ENCODE measurements at places on chromosomes 4 and X.

DNA sequence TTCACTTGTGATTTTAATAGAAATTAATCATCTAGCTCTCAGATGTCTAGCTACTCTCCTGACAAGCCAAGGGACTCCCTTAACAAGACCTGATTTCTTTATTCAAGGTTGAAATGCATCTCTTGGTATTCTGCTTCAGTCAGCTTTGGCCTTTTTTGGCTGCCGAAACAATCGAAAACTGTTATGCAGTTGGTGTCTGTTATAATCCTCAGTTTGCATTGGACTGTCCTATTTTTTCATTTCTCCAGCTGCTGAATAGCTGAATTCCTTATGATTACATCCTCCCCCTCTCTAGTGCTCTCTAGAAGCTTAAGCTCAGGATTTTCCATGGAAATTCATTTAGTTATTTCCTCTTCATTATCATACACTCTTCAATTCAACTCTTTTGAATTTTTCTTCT lies 177.2 kb downstream of the TRIML1 start:
- no peak for DNase-seq

- peak; percentile 52 for DNase-seq
Measured at GRCh38 chr4:183430317-183430993, 14.0 kb upstream of the CDKN2AIP start.

- no peak for DNase-seq
Measured at GRCh38 chrX:69705818-69706217, 89.9 kb downstream of the EDA start.

GRCh38 chrX:129686422-129686948 lies 31.7 kb upstream of the APLN start:
- peak; percentile 79 for DNase-seq

GRCh38 chrX:47285836-47286320 lies 53.1 kb downstream of the USP11 start:
- no peak for DNase-seq

DNA sequence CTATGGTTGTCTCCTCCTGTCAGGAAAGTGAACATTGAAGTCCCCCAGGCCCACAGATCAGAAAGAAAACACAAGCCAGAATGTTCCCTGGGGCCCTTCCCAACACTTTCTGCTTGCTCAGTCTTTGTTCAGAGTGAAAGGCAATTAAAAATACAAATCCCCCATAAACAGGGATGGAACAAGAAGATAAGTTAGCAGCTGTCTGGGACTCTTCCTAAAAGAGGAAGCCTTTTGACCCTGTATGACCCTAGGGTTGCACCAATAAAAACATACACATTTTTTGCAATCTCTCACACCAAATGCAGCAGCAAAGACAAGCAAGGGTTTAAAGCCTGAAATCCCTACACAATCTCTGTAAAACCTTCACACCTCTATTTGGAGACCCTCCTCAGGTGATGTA lies 22.6 kb downstream of the IRF2 start:
- no peak for DNase-seq

GRCh38 chr4:110742143-110742542 lies 119.3 kb upstream of the PITX2 start:
- no peak for DNase-seq

DNA sequence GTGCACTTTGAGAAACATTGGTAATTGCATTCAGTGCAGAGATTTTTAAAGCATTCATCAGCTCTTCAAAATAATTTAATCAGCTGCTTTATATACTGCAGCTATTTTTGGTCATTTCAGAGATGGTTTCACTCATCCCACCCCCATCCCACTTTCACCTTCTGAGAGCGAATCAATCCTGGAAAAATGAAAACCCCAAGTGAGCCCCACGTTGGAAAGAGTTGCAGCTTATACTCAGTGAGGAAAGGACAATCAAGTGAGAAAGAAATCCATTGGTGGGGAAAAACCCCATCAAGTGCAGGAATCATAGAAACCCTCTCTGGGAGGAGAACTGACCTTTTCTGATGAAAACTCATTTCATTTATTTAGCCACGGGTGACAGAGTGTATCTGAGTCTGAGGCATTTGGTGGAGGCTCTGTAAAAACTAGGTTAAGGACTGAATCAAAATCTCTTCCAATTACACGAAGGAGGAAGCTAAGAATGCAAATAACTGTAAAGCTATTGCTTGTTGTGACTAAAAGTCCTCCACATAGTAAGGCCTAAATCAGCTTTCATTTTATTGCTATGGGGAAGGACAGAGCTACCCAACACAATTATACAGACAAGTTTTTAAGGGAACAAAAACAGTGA lies 240.4 kb upstream of the PGRMC2 start:
- DNase-seq, result no peak

- DNase-seq, result no peak
Measured at GRCh38 chr4:106245176-106245575, 70.8 kb downstream of the TBCK start.

GRCh38 chrX:154013614-154014360 lies 5.9 kb downstream of the IRAK1 start:
- DNase-seq, result no peak

DNA sequence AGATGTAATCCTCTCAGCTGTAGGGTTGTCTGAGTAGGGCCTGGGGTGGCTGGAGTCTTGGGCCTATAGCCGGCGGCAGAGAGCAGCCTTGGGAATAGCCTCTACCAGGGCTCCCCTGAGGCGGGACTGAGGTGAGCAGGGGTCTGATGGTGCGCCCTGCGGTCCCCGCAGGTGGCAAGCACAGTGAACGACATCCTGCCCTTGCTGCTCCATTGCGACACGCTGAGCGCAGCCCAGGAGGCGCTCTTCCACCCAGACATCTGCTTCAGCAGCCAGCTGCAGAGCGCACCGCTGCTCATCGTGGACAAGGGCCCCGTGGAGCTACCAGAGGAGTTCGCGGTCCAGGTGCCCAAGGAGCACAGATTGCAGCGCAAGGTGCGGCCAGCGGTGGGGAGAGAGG lies 317.0 kb downstream of the ADGRL3 start:
- no peak for DNase-seq

- no peak for DNase-seq
Measured at GRCh38 chr4:150006197-150006596, 72.0 kb upstream of the DCLK2 start.

- no peak for DNase-seq
Measured at GRCh38 chr4:140705625-140706275, 50.4 kb downstream of the TBC1D9 start.

GRCh38 chr4:164935363-164935762 lies 42.1 kb downstream of the TRIM61 start:
- DNase-seq, result no peak

DNA sequence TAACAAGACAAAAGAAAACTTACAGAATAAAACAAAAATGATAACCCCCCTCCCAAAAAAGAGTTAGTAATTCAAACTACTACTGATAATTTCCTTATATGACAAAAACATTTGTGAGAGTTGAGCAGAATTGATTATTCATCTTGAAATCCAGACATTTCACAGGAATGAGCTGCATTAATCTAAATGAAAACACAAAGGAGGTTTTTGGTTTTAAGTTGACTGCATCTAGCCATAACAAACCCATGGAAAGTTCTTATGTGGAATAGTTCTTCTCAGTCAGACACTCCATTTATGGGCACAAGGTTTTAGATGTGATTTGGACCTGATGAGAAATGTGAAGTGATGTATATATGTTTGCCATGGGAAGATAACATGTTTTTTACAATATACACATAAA lies 95.4 kb downstream of the VCX2 start:
- no peak for DNase-seq

DNA sequence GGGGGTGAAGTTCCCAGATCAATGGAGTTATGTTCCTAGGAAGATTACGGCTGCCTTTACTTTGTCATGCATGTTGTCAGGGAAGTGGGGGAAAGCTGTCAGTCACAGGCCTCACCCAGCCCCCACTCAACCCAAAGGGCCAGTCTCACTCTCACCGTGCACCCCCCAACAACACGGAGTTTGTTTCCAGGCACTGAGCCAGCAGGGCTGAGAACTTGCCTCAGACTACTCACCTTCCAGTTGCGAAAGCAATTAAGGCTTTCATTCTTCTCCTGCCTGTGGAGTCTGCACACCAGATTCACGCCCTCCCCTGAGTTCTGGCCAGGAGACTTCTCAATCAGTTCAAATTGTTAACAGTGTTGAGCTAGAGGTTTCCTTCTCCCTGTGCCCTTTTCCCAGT lies 114.3 kb downstream of the SH3BGRL start:
- no peak for DNase-seq

GRCh38 chr4:34158878-34159277 lies 2085.4 kb downstream of the ARAP2 start:
- DNase-seq, result no peak

GRCh38 chr4:26073886-26074560 lies 160.0 kb downstream of the SMIM20 start:
- DNase-seq, result no peak

DNA sequence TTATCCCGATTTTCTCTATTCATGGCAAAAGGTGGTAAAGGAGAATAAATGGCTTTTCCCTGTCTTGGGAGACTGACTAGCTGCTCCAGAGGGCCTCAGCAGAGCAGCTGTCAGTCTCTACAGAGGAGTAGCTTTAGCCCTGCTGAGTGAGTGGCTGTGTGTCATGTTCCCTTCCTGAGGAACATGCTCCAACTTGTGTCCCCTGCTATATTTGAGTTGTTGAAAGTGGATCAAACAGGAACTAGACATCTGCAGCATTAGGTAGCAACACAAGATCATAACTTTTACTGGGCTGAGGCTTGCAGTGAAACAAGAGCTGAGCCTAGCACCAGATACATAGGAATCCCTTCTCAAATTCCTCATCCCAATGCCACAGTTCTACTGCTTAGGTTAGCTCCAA lies 26.7 kb upstream of the PLAC1 start:
- no peak for DNase-seq

DNA sequence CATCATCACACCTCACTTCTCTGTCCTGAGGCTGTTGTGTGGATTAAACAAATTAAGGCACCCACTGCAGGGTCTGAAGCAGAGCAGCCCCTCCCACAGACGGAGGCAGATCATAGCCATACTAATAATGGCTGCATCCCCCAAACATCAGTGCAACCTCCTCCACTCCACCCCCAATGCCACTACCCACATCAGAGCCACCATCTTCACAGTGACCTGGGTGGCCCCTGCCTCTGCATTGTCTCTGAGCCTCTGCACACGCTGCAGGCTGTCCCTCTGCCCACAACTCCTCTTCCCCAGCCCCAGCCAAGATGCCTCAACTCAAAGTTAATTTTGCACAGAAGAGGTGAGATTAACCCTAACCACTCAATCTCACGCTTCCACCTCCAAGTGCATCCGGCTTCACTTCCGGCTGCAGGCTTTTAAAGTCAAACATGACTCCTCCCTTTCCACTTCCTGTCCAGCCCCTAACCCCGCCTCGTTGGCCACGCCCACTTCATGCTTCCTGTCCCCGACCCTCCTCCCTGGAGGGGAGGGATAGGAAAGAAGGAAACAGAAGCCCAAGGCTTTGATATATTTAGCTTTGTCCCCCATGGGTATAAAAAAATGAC lies 22.7 kb downstream of the JAKMIP1 start:
- DNase-seq, result no peak

- DNase-seq, result no peak
Measured at GRCh38 chr4:11049001-11049400, 364.4 kb upstream of the CLNK start.

- DNase-seq, result no peak
Measured at GRCh38 chrX:16658284-16658683, 8.3 kb downstream of the S100G start.

DNA sequence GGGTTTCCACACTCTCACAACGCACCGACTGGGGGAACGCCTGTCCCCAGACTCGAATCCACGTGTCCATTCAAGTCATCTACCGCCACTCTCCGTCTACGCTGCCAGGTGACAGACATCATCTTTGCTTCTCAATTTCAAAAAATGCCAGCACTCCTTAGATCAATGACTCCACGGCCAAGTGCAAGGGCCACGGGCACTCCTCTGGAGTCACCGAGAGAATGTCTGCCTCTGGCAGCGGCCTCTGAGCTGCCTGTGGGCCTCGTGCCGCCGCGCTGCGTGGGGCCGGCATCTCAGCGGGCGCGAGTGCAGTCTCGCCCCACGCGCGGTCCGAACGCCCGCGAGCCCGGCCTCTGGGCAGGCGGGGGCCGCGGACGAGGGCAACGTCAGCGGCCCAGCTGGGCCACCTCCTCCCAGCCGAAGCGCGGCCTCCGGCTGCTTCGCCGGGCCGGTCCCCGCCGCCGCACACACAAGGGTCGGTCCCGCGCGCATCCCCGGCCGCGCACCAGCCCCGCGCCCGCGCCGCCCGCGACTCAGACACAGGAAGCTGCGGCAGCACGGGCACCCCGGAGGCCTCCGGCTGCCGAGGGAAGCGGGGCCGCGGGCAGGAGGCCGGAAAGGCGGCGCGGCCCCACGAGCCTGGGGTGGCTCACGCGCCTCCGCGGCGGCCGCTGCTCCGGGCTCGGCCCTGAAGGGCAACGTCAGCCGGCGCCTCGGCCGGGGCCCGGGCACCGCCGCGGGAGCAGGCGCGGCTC lies 450 bp downstream of the ACSL1 start:
- DNase-seq, result no peak

DNA sequence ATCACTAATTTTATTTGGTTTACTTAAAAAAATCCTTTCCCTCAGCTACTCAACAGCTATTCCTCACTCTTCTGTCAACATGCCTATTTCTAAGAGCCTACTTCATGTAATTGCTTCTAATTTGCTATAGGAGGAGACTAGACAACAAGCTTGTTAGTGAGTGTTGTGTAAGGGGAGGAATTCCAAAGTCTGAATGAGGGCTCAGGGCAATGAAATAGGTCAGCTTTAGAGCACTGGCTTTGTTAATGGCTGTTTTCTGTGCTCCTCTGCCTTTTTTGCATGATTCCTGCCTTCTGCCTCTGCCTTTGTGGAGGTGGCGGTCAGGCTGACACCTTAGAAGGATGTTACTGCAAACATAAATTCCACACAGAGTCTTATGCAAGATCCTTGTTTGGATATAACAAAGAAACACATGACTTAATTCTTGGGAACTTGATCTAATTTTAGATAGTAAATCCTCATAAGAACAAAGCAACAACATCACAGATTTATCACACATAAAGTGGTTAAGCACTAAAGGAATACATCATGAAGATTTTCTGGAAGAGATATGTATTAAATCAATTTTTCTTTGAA lies 15.0 kb upstream of the PAGE1 start:
- DNase-seq, result no peak

DNA sequence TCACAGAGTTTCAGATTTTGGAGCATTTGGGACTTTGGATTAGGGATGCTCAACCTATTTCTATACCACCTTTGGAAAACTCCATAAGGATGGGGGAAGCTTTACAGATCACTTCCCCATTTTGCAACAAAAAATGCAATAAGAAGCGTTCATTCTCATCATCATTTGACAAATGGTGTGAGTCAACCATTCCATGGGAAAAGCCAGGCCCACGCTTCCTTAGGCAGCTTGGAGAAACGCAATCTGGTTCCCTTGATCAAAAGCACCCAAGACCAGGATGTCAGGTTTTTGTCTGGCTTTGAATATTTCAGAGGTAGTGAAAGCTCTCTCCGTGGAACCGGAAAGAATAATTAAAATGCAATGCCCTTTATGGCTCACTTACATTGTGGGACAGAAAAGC lies 79.3 kb upstream of the C4orf50 start:
- DNase-seq, result no peak

DNA sequence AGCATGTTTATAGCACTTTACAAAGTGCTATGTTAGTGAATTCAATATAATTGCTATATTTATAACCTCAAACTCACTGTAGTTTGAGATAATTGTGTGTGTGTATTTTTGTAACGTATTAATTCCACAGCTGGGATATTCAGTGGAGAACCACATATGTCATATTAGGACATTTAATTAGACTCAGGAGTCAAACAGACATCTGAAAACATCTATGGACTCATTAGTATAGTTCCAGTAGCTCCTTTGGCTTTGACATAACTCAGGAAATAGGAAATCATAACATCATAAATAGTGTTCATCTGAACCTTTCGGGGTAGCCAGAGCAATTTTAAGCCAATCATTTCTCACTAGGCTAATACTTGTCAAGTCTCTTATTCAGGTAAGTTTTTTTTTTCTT lies 38.8 kb downstream of the NAA11 start:
- no peak for DNase-seq

All from vagina (tissue), 2 donors.